Right renal cortex interstitium (tissue), 3 donors: ENCODE measurements at places on chromosomes 3 and 15.

GRCh38 chr3:164679245-164679644 lies 399.1 kb downstream of the SI start:
- DNase-seq, result no peak

DNA sequence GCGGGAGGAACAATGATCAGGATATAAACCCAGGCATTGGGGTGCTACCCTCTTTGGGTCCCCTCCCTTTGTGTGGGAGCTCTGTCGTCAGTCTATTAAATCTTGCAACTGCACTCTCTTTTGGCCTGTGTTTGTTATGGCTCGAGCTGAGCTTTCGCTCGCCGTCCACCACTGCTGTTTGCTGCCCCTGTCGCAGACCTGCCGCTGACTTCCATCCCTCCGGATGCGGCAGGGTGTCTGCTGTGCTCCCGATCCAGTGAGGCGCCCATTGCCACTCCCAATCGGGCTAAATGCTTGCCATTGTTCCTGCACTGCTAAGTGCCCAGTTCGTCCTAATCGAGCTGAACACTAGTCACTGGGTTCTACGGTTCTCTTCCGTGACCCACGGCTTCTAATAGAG lies 1443.7 kb upstream of the CADM2 start:
- DNase-seq, result no peak

DNA sequence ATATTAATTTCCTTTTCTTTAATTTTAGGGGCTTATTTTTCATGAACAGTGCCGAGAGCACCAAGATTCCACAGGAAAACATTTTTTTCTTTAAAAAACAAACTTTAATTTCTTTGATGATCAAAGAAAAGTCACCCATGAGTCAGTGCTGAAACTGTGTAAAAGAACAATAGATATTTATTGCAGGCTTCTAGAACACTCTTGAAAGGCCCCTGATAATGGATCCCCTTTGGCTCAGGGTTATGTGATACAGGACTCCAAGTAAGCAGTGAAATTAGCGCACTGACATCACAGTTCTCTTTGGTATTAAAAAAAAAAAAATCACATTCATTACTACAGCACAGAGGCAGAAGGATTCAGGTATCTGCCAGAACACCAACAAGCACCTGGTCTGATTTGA lies 66.1 kb upstream of the MYZAP start:
- DNase-seq, result no peak

GRCh38 chr3:197404754-197405153 lies 106.3 kb upstream of the DLG1 start:
- no peak for DNase-seq

GRCh38 chr3:13867732-13868131 lies 12.1 kb downstream of the WNT7A start:
- no peak for DNase-seq

DNA sequence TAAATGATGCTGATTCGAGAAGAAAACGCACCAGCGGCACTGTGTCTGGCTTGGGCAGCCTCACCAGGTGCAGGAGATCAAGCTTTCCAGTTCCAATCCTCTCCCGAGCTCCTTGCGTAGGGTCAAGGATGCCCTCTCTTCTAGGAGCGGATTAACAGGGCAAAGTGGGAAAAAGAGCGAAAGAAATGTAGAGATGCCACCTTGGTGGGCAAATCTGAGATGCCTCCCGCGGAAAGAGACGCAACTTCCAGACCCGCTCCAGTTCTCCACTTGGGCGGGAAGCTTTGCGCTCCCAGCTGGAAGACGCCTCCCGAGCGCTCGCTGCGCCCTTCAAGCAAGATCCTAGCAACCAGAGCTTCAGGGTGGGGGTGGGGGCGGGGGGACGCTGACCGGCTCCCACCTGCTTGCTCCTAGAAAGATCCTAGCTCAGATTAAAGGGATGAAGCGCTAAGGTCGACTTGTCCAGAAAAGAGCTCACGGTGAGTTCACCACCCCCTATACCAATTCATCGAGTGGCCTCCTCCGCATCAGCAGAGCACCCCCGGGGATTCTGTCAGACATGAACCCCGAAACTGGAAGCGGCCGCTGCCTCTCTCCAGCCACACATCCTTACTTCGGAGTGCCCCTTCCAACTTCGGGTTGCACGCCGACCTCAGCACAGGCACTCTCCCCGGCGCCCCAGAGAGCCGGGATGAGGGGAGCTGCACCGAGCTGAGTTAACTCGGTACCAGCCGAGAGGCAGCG lies 769 bp downstream of the TAFA4 start:
- DNase-seq, result no peak

DNA sequence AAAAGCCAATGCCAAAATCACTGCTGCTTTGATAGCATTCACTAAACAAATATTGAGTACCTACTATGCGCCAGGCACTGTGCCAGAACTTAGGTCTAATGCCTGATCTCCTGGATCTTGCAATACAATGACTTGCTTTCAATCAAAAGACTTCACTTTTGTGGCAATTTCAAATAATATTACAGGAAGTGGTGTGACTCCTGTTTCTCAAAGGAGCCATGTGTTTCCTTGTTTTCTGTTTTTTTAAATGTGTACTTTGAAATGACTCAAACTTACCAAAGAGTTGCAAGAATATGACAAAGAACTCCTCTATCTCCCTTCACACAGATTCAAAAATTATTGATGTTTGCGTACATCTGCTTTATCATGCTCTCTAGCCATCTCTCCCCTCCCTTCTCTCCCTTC lies 18.3 kb downstream of the OSBPL10 start:
- no peak for DNase-seq

- no peak for DNase-seq
Observed at GRCh38 chr3:84547207-84547606, 411.6 kb upstream of the CADM2 start.

DNA sequence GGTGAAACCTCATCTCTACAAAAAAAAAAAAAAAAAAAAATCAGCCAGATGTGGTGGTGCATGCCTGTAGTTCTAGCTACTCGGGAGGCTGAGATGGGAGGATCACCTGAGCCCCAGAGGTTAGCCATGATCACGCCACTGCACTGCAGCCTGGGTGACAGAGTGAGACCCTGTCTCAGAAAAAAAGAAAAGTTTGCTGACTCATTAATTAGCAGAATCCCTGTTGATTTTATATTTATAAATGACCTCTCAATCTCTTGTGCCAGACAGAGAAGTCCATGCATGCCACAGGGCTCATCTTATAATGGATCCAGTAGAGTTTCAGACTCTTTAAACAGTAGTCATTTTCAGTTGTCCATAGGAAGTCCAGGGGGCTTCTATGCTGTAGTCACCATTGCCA lies 32.9 kb downstream of the ABHD6 start:
- DNase-seq, result no peak

- DNase-seq, result no peak
Observed at GRCh38 chr3:157589211-157589610, 86.0 kb upstream of the VEPH1 start.

DNA sequence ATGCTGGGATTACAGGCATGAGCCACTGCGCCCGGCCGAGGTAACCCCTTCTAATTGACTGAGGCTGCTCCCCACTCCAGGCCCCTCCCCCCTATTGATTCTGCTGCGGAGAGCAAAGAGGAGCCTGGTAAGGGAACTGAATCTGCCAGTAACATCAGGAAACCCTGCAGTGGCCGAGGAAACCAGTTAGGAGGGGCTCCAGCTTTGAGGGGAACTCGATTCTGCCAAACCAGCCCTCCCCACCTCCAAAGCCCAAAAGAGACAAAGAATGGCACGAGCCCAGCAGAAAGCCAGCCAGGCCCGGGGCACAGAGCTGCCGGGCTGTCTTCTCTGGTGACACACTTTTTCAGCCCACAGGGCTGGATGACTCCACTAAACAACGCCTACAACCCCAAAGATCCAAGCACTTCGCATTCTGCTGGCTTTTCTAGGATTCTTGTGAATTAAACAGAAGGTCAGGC lies 15.0 kb upstream of the ACAD9 start:
- no peak for DNase-seq

DNA sequence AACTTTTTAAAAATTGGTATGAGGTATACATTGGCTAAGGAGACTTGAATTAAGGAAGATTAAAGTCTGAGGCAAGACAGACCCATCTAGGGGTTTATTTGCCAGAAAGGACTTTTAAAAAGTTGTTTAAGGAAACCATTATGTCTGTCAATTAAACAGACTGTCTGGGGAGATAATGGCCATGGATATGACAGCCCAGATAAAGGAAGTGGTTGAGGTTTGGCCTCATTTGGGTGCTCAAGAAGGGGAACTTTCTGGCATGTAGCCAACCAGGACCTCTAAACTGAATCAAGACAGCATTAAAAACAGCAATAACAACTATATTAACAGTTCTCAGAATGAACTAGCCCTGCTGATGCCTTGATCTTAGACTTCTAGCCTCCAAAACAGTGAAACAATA lies 9.9 kb upstream of the CD200R1L start:
- DNase-seq, result no peak

GRCh38 chr15:72203507-72203837 lies 5.9 kb upstream of the GRAMD2A start:
- DNase-seq, result no peak

- no peak for DNase-seq
Observed at GRCh38 chr3:30193625-30194044, 412.8 kb upstream of the TGFBR2 start.

GRCh38 chr3:10015461-10015904 lies 10.8 kb upstream of the FANCD2 start:
- peak; percentile 53 for DNase-seq

GRCh38 chr3:152899306-152899705 lies 64.4 kb downstream of the P2RY1 start:
- no peak for DNase-seq

- DNase-seq, result no peak
Observed at GRCh38 chr3:18378218-18378617, 46.9 kb downstream of the SATB1 start.
